Stimulated activated CD4-positive, alpha-beta T cell treated with anti-CD3 and anti-CD28 coated beads, Interleukin-1b, Interleukin-23, amount 100 ng/mL, for 1 hour (primary cell): ENCODE measurements at places on chromosomes 1 and 21.

DNA sequence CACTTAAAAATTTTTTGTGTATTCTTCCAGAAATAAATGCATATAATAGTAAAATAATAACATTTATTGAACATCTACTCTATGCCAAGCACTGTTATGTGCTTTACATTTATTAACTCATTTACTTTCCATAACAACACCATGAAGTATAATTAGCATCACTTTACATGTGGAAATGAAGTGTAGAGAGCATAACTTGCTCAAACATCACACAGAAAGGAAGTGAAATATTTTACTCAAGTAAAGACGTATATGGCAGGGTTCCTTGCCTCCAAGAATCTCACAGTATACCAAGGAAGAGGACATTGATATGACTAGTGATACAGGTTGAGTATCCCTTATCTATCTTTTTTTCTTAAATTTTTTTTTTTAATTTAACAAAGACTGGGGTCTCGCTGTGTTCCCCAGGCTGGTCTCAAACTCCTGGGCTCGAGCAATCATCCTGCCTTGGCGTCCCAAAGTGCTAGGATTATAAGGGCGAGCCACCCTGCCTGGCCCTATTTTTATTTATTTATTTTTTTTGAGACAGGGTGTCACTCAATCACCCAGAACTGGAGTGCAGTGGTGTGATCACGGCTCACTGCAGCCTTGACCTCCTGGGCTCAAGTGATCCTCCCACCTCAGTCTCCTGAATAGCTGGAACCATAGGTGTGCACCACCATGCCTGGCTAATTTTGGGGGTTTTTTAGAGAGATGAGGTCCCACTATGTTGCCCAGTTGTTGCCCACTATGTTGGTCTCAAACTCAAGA lies 7.7 kb upstream of the CLIC4 start:
- no peak for DNase-seq

GRCh38 chr1:202791077-202791747 lies 17.0 kb downstream of the KDM5B start:
- no peak for DNase-seq

DNA sequence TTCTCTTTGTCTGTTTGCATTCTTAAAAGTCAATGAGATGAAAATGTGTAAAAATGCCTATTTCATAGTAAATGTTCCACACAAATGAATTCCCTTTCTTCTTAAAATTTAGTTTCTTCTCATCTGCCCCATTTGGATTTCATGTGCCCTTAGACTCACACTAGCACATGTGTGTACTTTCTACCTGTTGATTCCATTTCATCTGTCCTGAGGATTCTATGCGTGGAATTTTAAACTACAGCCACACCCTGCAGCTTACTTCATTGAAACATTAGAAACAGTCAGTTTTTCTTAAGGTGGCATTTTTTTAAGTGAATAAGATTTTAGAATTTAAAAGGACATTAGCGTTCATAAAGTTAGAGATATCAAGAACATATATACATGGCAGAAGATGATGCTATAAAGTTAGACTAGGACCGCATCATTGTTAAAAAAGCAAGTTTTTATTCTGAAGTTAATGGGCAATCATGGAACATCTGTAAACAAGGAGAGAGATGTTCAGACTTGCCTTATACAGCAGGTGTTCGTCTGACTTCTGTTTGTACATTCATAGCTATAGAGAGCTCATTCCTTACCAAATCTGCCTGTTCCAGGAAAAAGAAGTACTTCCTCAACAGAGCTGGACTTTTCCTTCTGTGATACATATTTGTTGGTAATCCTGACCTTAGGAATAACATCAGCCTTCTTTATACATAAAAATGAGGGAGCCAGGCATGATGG lies 3.9 kb upstream of the TUT4 start:
- DNase-seq = no peak

GRCh38 chr1:26009796-26010447 lies 11.7 kb upstream of the EXTL1 start:
- no peak for DNase-seq

DNA sequence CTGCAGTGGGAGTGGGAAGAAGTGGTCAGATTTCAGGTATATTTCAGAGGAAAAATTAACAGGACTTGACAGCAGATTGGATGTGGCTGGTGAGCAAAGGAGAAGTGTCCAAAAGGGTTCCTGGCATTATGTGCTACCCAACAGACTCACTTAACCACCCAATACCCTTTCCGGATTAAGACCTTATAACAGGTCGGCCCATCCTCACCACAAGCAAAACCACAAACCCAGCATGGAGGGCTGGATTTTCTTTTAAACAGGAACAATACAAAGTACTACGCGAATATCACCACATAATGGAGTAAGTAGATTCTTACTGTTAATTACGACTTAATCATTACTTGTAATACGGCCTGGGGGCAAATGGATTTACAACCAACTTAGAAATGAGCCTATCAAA lies 59.2 kb downstream of the WDR64 start:
- no peak for DNase-seq

DNA sequence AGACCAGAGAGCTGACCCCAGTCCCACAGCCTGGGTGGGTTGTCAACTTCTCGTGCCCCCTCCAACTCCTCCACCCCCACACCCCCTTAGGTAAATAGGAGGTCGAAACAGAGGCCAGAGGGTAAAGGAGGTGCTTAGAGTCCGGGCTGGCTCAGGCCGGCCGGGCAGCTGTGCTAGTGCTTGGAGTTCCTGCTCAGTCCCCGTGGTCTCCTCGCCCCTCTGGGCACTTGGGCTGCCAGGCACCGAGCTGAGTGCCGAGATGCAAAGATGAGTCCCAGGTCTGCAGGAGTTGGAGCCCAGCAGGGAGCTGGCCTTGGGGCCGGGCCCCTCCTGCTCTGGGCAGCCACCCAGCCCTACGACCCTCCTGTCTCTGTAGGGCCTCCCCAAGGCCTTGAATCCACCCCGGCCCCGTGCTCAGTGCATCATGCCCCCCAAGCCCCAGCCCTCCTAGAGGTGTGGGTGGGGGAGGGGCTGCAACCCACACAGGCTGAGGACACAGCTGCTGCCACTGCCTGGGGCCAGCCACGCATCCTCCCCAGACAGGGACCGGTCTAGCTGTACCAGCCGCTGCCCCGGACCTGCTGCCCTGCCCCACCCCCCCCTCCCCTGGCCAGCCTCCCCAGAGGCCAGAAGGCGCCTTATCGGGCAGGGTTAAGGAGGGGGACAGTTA lies 1.9 kb downstream of the SMIM1 start:
- no peak for DNase-seq

DNA sequence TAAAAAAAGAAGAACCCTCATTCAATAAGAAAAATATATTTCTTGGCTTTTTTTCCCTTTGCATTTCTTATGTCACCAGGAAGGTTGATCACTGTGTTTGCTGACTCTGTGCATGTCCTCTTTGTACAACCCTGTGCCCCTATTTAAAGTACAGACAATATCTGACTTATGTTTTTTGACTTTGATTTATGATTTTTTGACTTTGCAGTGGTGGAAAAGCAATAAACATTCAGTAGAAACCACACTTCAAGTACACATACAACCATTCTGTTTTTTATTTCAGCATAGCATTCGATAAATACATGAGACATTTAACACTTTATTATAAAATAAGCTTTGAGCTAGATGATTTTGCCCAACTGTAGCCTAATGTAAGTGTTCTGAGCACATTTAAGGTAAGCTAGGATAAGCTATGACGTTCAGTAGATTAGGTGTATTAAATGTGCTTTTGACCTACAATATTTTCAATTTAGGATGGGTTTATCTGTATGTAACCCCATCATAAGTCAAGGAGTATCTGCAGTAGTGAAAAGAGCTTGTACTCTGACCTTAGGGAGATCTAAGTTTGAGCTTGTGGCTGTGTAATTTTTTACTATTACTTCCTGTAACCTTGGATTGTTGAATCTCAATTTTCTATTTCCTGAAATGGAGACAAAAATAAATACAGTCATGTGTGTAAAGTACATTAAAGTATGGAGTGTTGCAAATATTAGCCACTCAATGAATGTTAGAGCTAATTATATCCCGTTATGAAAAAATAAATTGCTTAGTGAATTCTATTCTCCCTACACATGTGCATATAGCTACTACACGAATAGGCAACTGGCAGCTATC lies 1.2 kb downstream of the RNASEL start:
- DNase-seq = no peak

- no peak for DNase-seq
These were observed 33.0 kb upstream of the H6PD start for GRCh38 chr1:9201401-9202239.

DNA sequence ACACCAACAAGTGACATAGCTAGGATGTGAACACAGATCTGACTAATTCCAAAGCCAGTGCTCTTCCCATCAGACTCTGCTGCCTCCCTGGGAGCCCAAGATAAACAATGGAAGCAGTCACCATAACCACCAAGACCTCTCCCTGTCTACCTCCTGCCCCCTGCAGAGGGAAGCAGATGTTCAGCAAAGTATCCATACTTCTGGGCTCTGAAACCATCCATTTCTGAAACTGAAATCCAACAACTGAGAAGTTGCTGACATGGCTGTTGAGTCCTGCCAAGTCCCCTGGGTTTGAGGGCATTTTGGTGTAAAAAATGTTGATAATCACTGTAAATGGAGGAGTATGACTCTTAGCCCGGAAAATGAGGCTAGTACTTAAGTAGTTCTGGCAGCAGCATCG lies 102.1 kb downstream of the TYW3 start:
- no peak for DNase-seq

DNA sequence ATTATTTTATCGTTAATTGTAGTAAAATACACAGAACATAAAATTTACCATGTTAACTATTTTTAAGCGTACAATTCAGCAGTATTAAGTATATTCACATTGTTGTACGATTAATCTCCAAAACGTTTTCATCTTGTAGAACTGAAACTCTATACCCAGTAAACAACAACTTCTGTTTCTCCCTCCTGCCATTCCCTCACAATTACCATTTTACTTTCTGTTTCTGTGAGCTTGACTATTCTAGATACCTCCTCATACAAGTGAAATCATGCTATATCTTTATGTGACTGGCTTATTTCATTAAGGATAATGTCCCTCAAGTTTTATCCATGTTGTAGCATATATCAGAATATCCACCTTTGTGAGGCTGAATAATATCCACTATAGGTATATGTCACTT lies 156.8 kb downstream of the ST6GALNAC3 start:
- no peak for DNase-seq

DNA sequence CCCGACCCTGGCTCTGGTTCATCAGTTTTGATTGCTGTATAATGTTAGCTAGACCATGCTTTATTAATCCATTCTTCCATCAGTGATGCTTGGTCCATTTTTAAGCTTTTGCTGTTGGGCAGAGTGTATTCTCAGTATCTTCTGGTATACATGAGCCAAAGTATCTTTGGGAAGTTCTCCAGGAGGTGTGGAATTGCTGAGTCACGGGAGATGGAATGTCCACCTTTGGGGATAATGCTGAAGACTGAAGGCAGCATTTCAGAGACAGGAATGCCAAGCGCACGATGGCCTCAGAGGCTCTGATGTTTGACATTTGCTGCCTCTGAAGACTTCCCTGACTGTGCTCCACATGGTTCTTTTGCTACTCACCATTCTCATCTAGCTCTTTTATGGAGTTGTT lies 266.3 kb upstream of the KAZN start:
- no peak for DNase-seq

DNA sequence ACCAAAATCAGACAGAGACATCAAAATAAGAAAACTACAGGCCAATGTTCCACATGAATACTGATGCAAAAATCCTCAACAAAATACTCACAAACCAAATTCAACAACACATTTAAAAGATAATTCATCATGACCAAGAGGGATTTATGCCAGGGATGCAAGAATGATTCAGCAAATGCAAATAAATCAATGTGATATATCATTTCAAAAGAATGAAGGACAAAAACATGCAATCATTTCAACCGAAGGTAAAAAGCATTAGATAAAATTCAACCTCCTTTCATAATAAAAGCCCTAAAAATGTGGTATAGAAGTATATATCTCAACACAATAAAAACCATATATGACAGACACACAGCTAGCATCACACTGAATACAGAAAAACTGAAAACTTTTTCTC lies 81.5 kb upstream of the LYPLAL1 start:
- no peak for DNase-seq

GRCh38 chr1:165228676-165229075 lies 127.8 kb downstream of the LMX1A start:
- no peak for DNase-seq

DNA sequence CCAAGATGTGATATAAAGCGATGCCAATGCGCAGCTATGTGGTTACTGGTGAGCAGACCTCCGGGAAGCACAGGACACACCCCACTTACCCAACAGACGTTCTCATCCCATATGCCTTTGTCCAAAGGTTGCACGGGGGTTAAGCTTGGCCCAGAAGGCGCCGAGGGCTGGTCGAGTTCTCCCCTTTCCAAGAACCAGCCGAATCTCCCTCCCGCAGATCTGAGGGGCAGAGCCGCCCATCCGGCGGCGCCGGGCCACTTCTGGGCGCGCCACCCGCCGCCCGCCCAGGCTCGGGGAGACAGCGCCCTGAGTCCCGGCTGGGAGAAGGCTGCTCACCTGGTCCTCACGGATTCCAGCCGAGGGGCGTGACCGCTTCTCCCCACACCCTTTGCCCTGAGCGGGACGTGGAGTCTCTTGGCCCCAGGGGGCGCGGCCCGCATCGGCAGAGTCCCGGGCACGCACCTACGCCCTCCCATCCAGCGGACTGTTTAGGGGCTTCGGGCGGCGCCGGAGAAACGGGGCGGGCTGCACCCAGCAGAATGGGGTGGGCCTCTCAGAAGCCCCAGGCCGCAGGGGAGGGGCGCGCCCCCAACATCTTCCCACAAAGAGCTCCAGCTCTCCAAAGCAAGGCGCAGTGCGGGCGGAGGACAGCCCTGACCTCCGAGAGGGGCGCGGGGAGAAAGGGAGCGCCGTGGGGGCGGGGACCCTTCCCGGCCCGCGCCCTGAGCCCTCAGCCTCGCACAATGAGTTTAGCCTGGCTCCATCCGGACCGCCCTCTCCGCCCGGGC lies 615 bp downstream of the GPR161 start:
- no peak for DNase-seq

GRCh38 chr1:218364028-218364710 lies 19.0 kb downstream of the TGFB2 start:
- no peak for DNase-seq

- no peak for DNase-seq
These were observed 192.4 kb upstream of the ARHGEF16 start for GRCh38 chr1:3261969-3262579.

GRCh38 chr1:23524716-23525401 lies 6.2 kb downstream of the E2F2 start:
- no peak for DNase-seq

- no peak for DNase-seq
These were observed 19.5 kb downstream of the MAP3K7CL start for GRCh38 chr21:29149808-29150425.

- no peak for DNase-seq
These were observed 26.5 kb upstream of the VAV3 start for GRCh38 chr1:107991371-107992066.

GRCh38 chr1:3948344-3948743 lies 48.3 kb upstream of the C1orf174 start:
- no peak for DNase-seq
